Fibroblast of skin of right biceps (primary cell): ENCODE measurements at places on chromosomes 1 and 21.

DNA sequence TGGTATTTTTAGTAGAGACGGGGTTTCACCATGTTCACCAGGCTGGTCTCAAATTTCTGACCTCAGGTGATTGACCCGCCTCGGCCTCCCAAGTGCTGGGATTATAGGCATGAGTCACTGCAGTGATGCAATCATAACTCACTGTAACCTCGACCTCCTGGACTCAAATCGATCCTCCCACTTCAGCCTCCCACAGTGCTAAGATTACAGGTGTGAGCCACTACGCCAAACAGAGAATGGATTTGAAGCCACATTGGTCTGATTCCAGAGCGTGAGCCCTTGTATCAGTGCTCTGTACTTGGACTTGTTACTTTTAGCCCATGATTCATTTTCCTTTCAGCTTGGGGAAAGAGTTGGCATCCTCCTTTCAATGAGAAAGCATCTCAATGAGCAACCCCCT is 14.9 kb upstream of the ZNF683 start:
- peak; percentile 36 for DNase-seq

DNA sequence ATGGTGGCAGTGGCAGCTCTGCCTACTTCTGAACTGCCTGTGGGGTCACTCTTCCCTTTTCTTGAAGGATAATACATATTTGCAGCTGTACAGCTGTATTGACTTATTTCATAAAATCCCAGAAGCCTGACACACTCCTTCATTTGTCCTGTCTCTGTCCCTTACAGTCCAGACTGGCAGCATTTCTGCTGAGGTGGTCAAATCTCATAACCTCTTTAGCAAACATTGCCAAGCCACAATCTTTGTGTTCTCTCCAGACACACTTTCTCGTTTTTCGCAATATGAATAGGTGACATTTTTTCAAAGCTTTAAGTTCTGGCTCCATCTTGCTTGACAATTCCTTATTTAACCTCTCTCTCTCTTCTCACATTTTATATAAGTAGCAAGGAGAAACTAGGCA is 15.2 kb downstream of the LY9 start:
- no peak for DNase-seq

DNA sequence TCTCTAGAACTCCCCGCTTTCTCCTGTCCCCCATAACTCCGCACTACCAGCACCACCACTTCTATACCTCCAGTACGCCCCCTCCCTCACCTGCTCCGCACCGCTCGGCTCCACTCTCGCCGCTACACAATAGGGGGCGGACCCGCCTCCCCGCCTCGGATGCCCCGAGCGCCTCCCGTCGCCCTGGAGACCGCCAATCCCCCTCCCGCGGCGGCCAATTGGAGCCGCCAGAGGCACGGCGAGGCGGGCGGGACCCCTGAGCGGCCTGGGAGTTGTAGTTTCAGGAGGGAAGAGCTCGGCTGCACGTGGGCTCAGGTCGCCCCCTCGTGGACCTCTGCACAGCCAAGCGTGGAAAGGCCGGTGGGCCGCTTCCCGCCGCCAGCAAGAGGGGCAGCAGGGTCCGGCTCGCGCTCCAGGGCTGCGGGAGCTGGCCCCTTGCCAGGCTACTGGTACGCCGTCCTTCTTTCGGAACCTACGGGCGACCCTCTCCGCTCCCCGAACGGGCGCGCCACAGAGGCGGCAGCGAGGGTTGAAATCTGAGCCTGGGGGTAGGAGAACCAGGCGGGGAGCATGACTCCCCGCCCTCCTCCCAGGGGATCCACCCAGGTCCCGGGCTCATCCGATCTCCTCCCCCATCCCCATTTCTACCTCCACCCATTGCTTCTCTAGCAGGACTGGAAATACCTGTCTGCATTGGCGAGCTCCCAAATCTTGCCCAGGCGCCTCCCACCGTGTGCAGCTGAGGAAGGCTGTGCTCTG is at the start of gene IGSF9:
Gene IGSF9 (minus strand): TSS at position 131 of the 759 bp plus-strand sequence. CDS start 2,159 bp downstream, outside the sequence.
- peak; percentile 84 for DNase-seq

DNA sequence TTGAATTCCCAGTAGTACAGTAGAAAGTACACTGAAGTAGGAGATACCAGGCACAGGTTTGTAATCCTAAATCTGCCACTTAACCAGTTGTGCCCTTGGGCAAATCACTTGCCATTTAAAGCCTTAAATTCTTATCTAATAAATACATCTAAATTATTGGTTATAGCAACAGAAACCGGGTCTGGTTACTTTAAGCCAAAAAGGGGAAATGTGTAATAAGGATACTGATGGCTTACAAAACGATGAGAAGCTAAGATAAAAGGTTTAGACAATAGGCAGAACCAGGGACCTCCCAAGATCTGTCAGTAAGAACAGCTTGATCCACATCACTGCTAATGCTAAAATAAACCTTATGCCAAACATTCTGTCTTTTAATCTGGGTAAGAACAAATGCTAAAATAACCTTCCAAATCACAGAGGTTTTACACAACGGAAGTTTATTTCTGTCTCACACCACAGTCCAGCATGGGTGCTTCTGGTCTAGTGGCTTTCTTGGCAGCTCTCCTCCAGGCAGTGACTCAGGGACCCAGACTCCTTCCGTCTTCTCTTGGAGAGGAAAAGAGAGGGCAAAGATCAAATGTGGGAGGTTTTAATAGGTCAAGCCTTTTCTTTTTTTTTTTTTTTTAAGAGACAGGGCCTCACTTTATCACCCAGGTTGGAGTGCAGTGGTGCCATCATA is 16.5 kb upstream of the ZMYM1 start:
- DNase-seq = no peak

DNA sequence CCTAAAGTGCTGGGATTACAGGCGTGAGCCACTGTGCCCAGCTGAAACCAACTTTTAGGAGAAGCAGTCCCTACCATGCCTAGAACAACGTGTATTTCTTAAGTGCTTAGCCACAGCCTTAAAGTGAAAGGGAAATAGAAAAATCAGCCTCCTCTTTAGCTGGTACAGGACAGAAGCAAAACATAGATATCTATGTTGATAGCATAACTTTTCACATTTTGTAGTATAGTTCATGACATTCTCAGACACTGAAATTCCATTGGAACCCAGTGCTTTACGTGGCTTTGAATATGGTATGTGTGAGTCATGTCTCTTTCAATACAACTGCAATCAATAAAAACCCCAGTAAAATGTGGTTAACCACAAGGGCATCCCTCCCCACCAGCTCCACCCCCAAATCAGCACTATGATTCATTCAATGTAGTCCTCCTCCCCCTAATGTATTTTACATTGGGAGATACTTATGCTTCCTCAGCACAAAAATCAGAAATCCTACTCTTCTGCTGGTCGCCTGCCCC is 32.1 kb downstream of the TGFB2 start:
- DNase-seq = peak; percentile 99

DNA sequence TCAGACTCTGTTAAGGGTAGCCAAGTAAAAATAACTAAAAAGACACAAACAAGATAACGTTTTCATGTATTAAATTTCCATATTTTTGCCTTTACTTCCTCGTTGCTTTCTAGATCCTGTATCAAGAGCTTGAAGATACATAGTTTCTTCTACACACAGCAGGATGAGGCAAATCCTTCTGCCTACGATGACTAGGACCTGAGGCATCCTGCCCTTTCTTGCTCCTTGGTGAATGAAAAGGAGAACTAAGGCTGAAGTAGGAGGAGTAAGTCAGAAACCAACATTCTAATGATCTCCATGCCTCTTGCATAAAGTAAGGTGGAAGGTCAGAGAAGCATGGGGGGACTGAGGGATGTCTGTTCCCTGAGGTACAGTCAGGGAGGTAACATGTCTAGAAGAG is 102.6 kb downstream of the GPATCH2 start:
- peak; percentile 45 for DNase-seq

DNA sequence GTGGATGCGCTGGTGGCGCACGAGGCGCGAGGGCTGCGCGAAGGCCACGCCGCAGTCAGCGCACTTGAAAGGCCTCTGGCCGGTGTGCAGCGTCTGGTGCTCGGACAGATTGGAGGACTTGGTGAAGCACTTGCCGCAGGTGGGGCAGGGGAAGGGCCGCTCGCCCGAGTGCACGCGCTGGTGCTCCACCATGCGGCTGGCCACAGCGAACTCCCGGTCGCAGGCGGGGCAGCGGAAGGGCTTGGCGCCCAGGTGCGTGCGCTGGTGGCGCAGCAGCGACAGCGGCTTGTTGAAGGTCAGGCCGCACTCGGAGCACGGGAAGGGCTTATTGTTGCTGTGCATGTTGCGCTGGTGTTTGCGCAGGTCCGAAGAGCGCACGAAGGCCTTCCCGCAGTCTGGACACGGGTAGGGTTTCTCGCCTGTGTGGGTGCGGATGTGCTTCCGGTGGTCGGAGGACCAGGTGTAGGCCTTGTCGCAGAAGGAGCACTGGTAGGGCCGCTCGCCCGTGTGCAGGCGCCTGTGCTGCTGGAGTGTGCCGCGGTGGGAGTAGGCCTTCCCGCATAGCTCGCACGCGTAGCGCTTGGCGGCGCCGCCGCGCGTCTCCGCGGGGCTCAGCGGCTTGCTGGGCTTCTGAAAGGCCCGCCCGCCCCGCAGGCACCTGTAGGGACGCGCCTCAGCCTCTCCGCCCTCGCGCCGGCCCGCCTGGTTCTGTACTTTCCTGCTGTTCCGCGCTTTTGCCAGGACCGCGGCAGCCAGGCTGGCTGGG is 4.7 kb downstream of the ZNF648 start:
- DNase-seq = no peak

GRCh38 chr1:228487336-228488124 is at the start of gene RNF187:
Gene RNF187 (plus strand): TSS chr1:228487382.
- DNase-seq = no peak

DNA sequence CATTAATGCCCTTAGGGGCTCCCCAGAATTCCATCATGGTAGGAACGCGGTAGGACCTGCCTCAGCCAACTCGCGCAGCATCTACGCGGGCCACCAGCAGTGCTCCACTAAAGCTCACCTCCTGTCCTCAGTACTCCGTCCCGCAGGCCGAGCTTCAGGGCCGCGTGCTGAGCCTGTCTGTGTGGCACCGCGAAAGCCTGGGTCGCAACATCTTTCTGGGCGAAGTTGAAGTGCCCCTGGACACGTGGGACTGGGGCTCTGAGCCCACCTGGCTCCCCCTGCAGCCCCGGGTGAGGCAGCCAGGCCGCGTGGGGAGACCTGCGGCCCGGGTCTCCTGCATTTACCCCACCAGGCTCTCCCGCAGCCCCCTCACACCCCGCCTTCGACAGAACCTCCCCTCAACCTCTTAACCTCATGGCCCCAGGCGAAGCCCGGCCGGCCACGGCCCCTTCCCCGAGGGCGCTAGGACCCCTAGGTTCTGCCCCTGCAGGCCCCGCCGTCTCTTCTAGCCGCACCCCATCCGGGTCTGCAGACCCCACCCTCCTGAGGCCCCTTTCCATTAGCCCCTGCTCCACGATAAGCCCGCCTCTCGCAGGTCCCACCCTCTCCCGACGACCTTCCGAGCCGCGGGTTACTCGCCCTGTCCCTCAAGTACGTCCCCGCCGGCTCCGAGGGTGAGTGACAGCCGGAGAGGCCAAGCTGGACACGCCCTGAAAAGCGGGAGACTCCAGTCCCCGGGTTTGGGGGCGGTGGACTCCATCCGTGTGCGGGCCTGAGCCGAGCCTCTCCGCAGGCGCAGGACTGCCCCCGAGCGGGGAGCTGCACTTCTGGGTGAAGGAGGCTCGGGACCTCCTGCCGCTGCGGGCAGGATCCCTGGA is 9.1 kb downstream of the SYTL1 start:
- DNase-seq = peak; percentile 36

DNA sequence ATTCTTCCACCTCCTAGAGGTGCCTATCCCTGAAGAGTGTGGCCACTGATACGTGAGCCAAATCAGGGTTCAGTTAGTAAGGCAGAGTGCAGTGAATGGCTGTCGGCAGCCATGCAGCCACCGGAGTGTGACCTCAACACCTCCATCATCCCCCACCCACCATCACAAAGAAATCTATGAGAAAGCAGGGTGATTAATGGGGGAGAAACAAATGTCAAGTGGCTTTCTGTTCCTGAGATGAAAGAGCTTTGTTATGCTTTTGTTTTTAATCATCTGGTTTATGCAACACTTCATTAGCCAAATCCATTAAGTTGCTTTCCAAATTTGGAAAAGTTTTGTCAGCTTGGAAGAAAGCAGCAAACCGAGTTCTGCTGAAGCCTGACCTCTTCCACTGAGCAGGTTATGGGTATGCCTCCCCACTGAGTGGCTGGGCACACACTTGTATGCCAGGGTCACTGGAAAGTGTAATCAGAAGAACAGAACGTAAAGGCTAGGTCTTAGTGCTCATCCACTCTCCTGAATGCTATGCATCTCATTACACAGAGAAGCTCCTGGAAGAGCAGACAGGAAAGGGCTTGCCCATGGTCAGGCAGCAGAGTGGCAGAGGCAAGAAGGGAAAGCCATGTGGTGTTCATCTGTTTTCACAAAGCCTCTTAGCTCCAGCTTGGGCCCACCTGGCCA is 57.1 kb upstream of the ATP1B1 start:
- no peak for DNase-seq

DNA sequence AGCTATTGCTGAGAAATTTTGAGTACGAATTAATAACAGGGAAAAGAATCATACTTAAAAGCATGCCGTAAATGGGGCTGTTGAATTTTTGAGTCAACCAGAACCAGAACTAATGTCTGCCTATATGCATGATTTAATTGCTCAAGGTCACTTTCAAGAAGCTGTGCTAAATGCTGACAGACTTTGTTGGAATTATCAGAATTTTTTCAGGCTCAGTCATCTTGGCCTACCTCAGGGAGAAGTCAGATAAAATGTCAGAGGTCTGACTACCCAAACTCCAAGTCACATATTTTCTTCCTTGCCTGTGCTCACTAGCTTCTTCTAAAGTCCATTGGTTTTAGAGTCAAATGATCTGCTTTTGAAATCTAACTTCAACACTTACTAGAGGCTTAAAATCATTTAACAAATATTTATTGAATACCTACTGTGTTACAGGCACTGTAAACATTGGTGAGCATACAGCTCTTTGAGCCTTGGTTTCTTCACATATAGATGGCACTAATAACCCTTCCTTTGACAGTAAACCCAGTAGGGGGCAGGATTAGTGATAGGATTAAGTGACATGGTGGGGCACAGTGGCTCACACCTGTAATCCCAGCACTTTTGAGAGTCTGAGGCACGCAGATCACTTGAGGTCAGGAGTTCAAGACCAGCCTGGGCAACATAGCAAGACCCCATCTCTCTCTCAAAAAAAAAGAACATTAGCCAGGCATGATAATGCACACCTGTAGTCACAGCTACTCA is 121.2 kb upstream of the SLC44A3 start:
- peak; percentile 95 for DNase-seq

- no peak for DNase-seq
Measured at GRCh38 chr1:88466899-88467580, 217.0 kb upstream of the PKN2 start.

GRCh38 chr1:57794078-57794477 is 370.2 kb upstream of the DAB1 start:
- no peak for DNase-seq

DNA sequence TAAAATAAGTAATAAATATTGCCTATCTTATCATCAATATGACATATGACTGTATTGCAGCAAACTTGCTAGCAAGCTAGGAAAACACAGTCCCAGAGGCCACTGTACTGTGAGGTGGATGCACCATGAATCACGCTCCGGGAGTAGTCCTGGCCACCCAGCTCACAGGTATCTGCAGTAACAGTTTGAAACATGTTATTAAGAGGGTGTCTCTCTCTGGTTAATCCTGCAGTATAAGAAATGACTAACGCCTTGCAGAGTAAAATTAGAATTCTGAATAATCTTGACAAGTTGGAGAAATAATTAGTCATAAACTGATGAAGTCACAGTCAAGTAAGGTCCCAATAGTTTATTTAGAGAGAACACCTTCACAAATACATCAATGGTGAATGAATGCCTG is 34.0 kb upstream of the DPT start:
- no peak for DNase-seq

- DNase-seq = peak; percentile 81
Measured at GRCh38 chr1:163912170-163912884, 590.6 kb downstream of the NUF2 start.
